ENCODE measurements at places on chromosomes 2 and 18.

DNA sequence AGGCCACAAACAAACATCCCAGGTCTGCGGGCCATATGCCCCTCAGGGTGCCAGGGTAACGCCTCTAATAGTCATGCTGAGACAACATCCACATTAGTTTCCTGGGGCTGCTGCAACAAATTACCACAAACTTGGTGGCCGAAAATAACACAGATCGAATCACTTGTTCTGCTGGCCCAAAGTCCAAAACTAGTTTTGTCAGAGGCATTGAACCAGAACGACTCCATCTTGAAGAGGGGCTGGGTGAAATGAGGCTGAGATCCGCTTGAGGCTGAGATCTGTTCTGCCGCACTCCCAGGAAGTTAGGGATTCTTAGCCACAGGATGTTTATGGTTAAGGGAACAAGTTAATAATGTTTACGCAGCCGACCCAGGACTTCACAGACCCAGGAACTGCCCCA is 66.7 kb downstream of the COPS8 start:
- no peak overlapping the region for H3K4me3 ChIP-seq
- H3K27me3 ChIP-seq: no peaks in the 10 kb centered on the region
- H3K4me1 ChIP-seq: peaks cover 14% of the 10 kb centered on the region
- H3K36me3 ChIP-seq: no peaks in the 10 kb centered on the region
- no peak for DNase-seq

DNA sequence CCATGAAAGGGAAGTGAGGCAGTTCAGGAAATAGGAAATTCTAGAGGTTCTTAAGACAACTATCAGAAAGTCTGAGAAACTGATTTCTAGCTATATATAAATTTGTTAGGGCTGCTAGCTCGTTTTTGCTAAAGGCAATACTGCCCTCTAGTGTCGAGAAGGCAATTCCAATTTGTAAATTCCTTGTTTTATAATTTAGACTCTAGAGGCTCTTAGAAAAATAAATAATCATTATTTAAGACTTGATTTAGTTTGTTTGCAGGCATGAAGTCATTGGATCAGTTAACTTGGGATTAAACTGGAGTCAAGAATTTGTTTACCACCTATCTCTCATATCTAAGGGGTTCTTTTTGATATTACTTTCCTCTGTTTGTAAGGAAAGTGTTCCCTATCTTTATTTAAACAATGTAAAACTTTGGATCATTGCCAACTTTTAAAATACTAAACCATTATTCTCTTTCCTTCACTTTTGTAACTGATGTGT is 66.2 kb downstream of the ACVR2A start:
- H3K27me3 ChIP-seq: no peaks in the 10 kb centered on the region
- no peak overlapping the region for H3K4me3 ChIP-seq
- peaks cover 10% of the 10 kb centered on the region for H3K36me3 ChIP-seq
- no peak overlapping the region for H3K27ac ChIP-seq
- DNase-seq: peak; percentile 63

GRCh38 chr2:136874258-136874657 is 108.9 kb downstream of the THSD7B start:
- no peaks in the 10 kb centered on the region for H3K27me3 ChIP-seq
- no peak overlapping the region for H3K4me3 ChIP-seq
- no peak for DNase-seq
- H3K27ac ChIP-seq: no peak overlapping the region
- no peaks in the 10 kb centered on the region for H3K4me1 ChIP-seq

GRCh38 chr18:23204589-23205235 is 69.4 kb downstream of the CABLES1 start:
- H3K4me3 ChIP-seq: no peak overlapping the region
- no peak for DNase-seq
- peaks cover 5% of the 10 kb centered on the region for H3K4me1 ChIP-seq
- no peak overlapping the region for H3K27ac ChIP-seq

- H3K4me3 ChIP-seq: no peak overlapping the region
- H3K4me1 ChIP-seq: no peaks in the 10 kb centered on the region
- H3K36me3 ChIP-seq: no peaks in the 10 kb centered on the region
These were observed 76.4 kb upstream of the ZEB2 start for GRCh38 chr2:144596073-144596871.

DNA sequence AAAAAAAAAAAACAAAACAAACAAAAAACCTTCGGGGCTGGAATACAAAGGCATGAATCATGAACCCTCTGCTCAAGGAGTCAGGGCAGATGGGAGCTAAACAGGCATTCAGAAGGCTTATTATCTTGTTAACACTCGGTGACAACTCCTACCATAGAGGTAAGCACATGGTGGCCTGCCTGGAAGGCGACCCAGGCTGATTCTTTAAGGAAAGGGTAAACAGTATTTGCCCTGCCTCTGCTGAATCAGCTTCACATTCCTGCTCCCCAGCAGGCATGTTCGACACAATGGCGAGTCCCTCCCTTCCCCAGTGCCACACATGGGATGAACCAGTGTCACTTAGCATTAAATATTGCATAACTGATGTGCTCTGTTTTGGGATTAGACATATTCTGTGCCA is 191.9 kb downstream of the ARL4C start:
- H3K36me3 ChIP-seq: peaks cover 19% of the 10 kb centered on the region
- no peaks in the 10 kb centered on the region for H3K27me3 ChIP-seq
- H3K4me1 ChIP-seq: peaks cover 78% of the 10 kb centered on the region
- no peak overlapping the region for H3K27ac ChIP-seq
- no peak for DNase-seq

DNA sequence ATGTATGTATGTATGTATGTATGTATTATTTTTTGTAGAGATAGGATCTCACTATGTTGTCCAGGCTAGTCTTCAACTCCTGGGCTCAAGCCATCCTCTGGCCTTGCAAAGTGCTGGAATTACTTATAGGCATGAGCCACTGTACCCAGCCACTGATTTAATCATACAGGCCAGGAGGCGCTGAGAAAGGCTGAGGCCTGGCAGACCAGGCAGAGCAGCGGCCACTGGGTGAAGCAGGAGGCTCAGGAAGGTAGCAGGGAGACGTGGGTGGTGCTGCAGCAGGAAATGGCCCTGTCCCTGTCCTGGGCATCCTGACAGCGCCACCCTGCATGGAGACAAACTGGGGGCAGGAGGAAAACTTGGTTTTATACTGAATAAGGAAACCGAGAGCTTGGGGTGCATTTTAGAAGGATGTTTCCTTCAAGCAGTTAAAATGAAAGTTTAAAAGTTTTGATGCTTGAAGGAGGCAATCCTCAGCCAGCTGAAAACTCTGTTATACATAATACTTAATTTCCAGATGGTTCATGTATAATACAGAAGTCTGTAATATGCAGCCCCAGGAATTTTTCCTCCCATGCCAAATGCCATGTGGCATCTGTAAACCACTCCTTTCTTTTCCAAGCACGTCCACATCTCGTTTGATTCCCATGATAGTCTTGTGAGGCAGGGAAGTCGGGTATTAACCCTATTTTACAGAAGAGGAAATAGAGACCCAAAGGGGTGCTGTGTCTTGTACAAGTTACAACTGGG is 182.4 kb downstream of the CELF4 start:
- peaks cover 5% of the 10 kb centered on the region for H3K27me3 ChIP-seq
- H3K27ac ChIP-seq: no peak overlapping the region
- no peaks in the 10 kb centered on the region for H3K4me1 ChIP-seq
- H3K36me3 ChIP-seq: no peaks in the 10 kb centered on the region

- H3K4me1 ChIP-seq: peaks cover 83% of the 10 kb centered on the region
- H3K36me3 ChIP-seq: peaks cover 67% of the 10 kb centered on the region
- H3K27ac ChIP-seq: peak overlapping the region; percentile 79
- no peaks in the 10 kb centered on the region for H3K27me3 ChIP-seq
These were observed 9.7 kb downstream of the CAB39 start for GRCh38 chr2:230722207-230722885.

- H3K4me1 ChIP-seq: peaks cover 21% of the 10 kb centered on the region
- H3K4me3 ChIP-seq: no peak overlapping the region
- H3K27me3 ChIP-seq: no peaks in the 10 kb centered on the region
- DNase-seq: no peak
These were observed 303.9 kb downstream of the ZEB2 start for GRCh38 chr2:144215701-144216675.

GRCh38 chr2:68662466-68662865 is 19.1 kb downstream of the PROKR1 start:
- H3K4me1 ChIP-seq: peaks cover 6% of the 10 kb centered on the region
- no peak for DNase-seq
- peaks cover 40% of the 10 kb centered on the region for H3K27me3 ChIP-seq
- H3K4me3 ChIP-seq: no peak overlapping the region
- no peak overlapping the region for H3K27ac ChIP-seq
- H3K36me3 ChIP-seq: no peaks in the 10 kb centered on the region

DNA sequence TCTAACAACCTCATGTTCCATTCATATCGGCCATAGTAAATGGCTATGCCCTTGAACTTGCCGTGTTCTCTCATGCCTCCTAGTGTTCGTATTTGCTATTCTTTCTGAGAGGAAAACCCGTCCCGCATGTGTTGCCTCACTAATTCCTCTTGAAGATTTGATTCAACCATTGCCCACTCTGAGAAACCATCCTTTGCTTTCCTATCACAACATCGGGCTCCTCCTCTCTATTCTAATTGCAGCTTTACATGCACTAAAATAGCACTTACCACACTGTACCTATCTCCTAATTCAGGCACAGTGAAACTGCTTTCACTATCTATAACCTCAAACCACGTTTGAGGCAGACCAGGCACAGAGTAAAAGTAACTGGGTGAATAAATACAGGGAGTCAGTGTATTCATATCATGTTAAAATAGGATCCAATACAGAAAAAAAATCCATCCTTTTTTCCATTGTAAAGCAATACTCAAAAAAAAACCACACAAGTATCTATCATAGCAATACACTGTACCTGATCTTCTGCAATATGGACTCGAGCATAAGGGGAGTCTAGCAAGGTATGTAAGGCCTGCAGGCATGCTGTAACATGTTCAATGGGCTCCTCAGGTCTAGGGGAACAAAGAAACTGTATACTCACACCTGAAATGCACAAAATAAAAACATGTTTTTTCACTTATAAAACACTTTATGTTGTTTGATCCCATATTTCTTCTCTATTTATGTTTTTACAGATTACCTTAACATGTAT is 39.0 kb upstream of the STRN start:
- no peaks in the 10 kb centered on the region for H3K27me3 ChIP-seq
- peak; percentile 49 for DNase-seq
- H3K36me3 ChIP-seq: peaks cover 39% of the 10 kb centered on the region
- peak overlapping the region; percentile 37 for H3K27ac ChIP-seq
- H3K4me3 ChIP-seq: no peak overlapping the region

DNA sequence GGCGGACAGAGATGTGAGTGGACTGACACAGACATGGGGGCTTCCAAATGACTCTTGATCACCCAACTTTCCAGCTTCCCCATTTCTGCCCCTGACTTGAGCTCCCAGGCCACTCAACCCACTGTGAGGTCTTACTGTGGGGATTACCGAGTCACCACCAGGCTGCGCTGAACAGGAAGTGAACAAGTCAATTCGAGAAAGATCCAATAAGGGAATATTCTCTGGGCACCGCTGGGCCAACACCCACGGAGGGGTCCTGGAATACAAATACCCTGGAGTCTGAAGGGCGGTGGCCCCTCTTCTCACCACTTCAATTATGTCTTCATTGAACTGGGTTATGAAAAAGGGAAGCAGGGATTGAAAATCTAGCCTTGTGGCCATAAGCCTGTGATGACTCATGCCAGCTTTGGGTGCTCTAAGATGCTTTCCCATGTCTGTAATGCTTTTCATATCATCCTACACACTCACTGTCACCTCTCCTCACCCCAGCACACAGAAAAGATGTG is 37.7 kb downstream of the BCL11A start:
- peaks cover 10% of the 10 kb centered on the region for H3K27me3 ChIP-seq
- DNase-seq: no peak
- H3K4me1 ChIP-seq: no peaks in the 10 kb centered on the region
- no peak overlapping the region for H3K4me3 ChIP-seq
- no peaks in the 10 kb centered on the region for H3K36me3 ChIP-seq
- H3K27ac ChIP-seq: no peak overlapping the region

DNA sequence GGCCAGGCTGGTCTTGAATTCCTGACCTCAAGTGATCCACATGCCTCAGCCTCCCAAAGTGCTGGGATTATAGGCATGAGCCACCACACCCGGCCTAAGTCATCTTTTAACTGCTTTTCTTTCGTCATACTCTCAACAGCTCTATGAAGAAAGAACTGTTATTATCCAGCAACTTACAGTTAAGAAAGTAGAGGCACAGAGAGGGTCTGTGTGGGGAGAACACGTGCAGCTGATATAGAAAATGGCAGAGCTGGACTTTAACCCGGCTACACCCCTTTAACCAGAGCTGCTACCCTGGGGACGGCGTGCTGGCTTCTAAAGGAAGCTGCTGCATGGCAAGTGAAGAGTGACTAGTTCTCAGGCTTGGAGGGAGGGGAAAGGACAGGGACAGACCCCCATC is 25.5 kb downstream of the IGFBP2 start:
- H3K27me3 ChIP-seq: no peaks in the 10 kb centered on the region
- no peak overlapping the region for H3K27ac ChIP-seq
- no peak overlapping the region for H3K4me3 ChIP-seq
- no peak for DNase-seq
- H3K4me1 ChIP-seq: peaks cover 6% of the 10 kb centered on the region

- no peaks in the 10 kb centered on the region for H3K27me3 ChIP-seq
- H3K4me3 ChIP-seq: no peak overlapping the region
- peaks cover 41% of the 10 kb centered on the region for H3K36me3 ChIP-seq
- H3K4me1 ChIP-seq: peaks cover 3% of the 10 kb centered on the region
These were observed 31.1 kb downstream of the PSME4 start for GRCh38 chr2:53939656-53940055.

DNA sequence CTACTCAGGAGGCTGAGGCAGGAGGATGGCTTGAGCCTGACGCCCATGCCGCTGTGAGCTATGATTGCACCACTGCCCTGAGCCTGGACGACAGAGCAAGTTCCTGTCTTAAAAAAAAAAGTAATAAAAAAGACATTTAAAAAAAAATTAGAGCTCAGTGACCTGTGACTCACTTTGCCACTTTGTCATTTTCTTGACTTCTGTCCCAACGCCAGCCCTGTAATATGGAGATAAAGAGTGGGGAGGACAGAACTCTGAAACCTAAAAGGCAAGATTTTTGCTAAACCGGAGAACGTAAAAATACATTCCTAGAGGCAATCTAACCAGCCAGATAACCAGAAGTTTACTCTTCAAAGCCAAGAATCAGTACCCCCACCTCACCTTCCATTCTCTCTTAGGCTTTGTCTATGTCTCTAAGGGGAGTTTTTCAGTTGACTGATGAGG is 49.0 kb downstream of the PRKRA start:
- H3K4me1 ChIP-seq: peaks cover 27% of the 10 kb centered on the region
- H3K27ac ChIP-seq: no peak overlapping the region
- peaks cover 7% of the 10 kb centered on the region for H3K27me3 ChIP-seq
- no peaks in the 10 kb centered on the region for H3K36me3 ChIP-seq
- no peak overlapping the region for H3K4me3 ChIP-seq

Data from activated CD4-positive, alpha-beta T cell treated with anti-CD3 and anti-CD28 coated beads, Interleukin-2, amount 10 ng/mL, durations not matched to agents 7 days and 5 days (primary cell).